ENCODE measurements at places on chromosomes 1 and 21.
A peak's percentile ranks its signal among the peaks of the same experiment; 100 is the strongest.

DNA sequence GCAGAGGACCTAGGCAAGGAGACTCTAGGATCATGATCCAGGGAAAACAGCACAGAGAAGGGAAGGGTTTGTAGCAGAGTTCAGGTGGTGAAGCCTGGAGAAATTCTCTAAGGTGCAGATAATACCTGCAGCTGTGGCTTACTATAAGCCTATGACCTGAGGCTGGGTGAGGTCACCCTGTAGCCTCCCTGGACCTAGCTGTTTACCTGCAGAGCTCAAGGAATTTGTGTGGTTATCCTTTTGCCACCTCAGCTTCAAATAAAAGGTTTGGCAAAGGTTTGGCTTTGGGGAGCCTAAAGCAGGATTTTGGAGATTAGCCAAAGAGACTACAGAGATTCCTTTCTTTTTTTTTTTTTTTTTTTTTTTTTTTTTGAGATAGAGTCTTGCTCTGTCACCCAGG, 79.5 kb upstream of the ZNF648 start:
- DNase-seq = no peak

DNA sequence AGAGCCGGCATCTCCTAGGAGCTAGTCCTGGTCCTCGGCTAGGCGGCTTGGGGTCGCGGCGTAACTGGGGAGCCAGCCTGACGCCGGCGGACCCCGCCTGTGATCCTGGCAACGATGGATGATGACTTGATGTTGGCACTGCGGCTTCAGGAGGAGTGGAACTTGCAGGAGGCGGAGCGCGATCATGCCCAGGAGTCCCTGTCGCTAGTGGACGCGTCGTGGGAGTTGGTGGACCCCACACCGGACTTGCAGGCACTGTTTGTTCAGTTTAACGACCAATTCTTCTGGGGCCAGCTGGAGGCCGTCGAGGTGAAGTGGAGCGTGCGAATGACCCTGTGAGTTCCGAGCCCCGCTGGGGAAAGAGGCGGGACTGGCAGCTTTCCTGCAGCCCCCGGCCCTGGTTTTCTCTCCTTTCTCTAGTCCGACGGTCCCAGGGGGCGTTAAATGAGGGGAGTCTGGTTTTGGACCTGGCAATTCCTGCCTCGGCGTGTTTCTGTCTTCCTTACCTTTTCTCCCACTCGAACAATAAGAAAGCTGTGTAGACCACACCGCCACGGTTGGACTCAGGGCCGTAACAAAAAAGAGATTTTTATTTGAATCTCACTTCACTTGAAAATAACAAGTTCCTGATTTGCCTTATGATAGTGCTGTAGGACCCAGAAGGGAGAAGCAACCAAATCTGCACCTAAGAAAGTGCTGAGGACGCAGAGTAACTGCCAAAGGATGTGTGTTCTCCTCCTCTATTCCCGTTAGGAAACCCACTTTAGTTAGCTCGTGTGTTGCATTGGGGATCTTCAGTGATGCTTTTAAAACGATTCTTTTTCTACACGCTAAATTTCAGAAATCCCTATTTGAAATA, at the start of gene SPRTN:
Gene SPRTN (plus strand): TSS at position 24 of the 859 bp plus-strand sequence. CDS start 91 bp downstream, at position 115.
- DNase-seq = no peak

- DNase-seq = no peak
Measured at GRCh38 chr1:204077979-204078696, 5.2 kb downstream of the SOX13 start.

- DNase-seq = no peak
Measured at GRCh38 chr1:151313501-151313900, 13.7 kb downstream of the PI4KB start.

- DNase-seq = no peak
Measured at GRCh38 chr1:226948996-226949395, 8.9 kb downstream of the COQ8A start.

DNA sequence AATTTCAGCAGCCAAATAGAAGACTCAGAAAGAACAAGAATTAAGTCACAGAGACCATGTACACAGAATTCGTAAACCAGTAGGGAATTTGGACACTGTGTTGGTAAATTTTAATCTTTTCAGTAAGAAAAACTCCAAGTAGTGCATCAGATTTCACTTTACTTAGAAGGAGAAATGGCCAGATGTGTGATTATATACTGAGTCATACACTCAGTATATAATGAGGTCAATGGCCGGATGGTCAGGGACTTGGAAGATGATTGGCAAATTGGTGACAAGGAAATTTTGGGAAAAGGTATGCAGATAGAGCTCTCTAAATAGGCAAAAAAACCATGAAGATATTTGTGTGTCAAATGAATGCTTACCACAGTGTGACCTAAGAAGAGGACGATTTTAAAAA, 399.8 kb upstream of the LRRC7 start:
- no peak for DNase-seq

DNA sequence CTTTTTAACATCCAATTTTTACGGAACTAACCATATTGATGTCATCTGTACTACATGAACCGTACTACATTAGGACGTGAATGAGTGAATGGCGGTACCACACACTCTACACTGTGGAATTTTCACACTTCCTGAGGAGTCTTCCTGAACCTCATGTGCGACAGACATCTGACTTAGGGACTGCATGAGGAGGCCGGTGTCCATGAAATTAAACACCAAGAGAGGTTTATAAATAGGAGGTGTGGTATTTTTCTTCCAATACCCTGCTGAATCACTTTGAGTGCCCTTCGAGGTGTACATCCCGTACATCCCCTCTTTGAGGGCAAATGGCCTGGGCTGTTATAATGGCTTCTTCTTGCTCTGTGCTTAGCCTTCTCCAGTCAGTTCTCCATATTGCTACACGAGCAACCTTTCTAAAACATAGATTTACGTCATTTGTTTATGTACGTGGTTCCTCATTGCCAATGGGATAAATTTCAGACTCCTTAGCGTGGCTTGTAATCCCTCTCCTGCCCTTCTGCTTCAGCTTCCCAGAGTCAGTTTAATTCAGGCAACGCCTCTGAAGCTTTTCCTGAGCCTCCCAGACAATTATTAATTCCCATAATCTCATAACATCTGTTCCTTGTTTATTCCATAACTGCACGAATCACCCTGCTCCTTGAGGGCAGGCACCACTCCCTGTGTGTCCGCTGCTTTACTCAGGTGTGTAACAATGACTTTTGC, 9.4 kb downstream of the ST3GAL3 start:
- no peak for DNase-seq

- DNase-seq = no peak
Measured at GRCh38 chr1:243217349-243217748, 37.7 kb downstream of the CEP170 start.

DNA sequence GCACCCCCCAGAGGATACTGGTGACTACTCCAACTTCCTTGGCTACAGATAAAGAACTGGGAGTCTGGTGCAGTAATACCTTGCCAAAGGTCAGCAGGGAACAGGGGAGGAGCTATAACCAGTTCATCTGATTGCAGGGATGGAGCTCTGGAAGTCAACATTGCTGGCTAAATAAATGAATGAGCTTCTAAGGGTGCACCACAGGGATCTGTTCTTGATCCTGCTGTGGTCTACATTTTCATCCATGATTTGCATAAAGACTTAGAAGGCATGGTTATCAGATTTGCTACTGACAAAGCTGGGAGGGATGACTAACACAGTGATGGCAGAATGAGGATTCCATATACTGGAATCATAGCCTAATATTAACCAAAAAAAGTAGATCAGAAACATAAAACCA, 18.3 kb downstream of the PLEKHA6 start:
- no peak for DNase-seq

GRCh38 chr1:114982251-114982650, 47.4 kb upstream of the TSHB start:
- no peak for DNase-seq

DNA sequence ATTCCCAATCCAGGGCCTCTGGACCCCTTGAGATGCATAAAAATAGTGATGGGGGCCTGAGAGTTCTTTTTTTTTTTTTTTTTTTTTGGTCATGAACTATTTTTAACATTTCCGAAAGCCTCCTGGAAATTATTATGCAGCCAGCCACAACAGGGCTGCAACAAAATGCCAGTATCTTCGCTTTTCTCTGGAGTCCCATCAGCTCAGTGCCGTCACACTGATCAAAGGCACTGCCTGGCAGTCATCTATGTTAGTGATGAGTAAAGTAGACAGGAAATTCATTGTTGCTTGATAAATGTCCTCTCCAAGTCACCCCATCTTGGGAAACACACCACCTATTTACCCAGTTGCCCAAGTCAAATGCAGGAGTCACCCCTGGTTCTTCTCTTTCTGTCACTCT, 15.2 kb upstream of the PEF1 start:
- DNase-seq = no peak

DNA sequence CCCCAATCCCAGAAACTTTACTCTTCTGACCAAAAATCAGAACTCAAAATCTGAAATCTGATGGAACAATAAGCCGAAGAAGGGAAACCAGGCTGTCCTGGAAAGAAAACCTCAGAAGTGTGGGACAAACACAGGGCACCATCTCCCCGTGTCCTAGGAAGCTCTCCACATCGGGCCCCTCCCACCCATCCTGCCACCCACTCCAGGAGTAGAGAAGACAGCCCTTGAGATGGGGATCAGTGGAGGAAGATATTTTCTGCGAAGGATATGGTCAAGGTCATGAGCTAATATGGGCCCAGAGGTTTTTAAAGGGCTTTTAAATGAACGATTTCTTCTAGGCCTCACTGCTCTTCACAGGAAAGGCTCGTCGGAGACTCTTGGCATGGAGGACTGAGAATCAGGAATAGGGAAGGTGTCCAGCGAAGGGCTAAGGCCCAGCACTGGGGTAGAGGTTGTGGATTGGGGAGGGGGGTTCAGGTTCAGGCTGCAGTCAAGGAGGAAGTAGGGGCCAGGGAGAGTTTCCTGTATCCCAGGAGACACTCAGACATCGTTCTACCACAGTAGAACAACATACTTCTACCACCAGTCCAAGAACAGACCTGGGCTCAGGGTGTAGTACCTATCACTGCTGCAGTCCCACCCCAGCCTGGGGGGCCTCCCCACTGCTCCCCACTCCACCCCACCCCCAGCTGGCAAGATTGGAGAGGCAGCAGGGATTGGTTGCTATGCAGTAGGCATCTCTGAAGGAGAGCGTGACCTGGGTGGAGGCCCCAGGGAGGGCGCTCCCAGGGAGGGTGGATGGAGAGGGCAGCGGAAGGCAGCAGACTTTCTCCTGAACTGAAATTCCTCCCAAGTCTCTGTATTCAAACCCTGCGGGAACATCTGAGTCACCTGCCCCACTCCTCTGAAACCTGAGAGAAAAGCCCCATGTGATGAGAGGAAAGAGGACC, 1.2 kb upstream of the S100A5 start:
- no peak for DNase-seq

DNA sequence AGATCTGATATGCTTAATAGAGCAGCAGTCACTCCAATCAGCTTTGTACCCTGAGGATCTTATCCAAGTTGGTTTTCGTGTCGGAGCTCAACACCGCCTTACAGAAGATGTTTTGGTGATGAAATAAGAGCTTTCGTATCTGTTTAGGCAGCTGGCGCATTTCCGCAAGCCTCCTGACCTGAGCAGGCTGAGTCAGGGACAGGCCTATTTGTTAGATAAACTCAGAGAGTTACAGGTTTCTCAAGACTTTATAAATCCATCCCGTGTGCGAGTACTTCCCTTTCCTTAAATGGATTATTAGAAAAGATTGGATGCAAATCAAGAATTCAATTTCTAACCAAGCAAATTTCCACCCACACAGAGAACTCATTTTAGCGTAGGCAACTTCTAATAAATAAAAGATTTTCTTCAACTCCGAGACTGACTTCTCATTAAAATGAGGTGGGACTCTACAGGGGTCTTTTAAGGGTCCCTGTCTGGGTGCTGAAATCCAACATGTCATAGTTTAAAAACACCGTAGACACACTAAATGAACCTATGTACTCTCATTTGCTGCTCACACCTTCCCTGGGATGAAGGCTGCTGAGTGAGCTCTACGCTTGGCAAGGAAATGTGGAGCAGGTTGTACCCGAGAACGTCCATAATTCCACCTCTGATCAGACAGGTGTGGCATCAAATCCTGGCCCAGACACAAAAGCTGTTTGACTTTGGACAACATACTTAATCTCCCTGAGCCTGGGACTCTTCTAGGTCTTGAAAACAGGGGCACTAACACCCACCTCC, 106.9 kb upstream of the F3 start:
- no peak for DNase-seq

GRCh38 chr1:197621761-197622160, 153.5 kb downstream of the DENND1B start:
- DNase-seq = no peak

- no peak for DNase-seq
Measured at GRCh38 chr21:38972078-38972477, 166.3 kb downstream of the ETS2 start.

GRCh38 chr1:118110580-118110979, 74.4 kb downstream of the SPAG17 start:
- no peak for DNase-seq

DNA sequence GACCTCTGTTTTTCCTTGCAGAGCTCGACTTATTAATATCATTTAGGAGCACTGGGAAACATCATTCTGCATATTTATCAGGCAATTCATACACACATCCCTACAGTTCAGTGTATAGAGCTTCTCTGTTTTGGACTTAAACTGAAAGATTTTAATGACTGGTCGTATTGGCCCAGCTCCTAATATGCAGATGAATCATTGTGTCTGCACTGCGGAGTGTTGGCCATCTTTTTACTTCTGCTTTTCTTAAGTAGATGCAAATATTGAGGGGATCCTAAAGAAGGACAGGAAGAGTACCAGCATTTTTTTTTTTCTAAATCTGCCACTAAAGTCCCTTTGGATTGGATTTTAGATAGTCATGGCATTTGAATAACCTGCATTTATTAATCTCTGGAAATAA, 154.8 kb downstream of the BACH1 start:
- no peak for DNase-seq

GRCh38 chr1:153608742-153609584, 4.0 kb downstream of the S100A16 start:
- DNase-seq = peak; percentile 61

- no peak for DNase-seq
Measured at GRCh38 chr1:23210351-23210785, 6.9 kb downstream of the HTR1D start.

GRCh38 chr1:177035586-177035985, 128.9 kb downstream of the ASTN1 start:
- no peak for DNase-seq

- DNase-seq = no peak
Measured at GRCh38 chr1:28326984-28327383, 1.9 kb upstream of the MED18 start.

GRCh38 chr1:2128189-2128901, 66.2 kb downstream of the FAAP20 start:
- no peak for DNase-seq

DNA sequence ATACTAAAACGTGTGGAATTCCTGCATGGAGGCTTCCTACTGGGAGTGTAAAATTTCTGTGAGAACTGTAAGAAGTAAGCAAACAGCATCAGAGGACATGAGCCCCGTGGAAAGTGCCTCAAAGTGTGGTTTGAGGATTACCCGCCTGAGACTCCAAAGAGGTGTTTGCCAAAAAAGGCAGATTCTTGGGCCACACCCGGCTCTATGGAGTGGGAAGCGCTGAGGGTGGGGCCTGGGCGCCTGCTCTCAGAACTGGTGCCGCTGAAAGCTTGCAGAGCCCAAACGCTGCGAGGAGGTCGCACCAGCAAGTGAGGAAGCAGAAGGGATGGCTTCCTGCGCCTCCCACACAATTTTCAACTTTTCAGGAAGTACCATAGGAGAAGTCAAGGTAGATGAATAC, 43.0 kb upstream of the PSEN2 start:
- peak; percentile 27 for DNase-seq

Measured in posterior cingulate gyrus (tissue), 11 donors.